ENCODE measurements at places on chromosomes 1 and 21.

DNA sequence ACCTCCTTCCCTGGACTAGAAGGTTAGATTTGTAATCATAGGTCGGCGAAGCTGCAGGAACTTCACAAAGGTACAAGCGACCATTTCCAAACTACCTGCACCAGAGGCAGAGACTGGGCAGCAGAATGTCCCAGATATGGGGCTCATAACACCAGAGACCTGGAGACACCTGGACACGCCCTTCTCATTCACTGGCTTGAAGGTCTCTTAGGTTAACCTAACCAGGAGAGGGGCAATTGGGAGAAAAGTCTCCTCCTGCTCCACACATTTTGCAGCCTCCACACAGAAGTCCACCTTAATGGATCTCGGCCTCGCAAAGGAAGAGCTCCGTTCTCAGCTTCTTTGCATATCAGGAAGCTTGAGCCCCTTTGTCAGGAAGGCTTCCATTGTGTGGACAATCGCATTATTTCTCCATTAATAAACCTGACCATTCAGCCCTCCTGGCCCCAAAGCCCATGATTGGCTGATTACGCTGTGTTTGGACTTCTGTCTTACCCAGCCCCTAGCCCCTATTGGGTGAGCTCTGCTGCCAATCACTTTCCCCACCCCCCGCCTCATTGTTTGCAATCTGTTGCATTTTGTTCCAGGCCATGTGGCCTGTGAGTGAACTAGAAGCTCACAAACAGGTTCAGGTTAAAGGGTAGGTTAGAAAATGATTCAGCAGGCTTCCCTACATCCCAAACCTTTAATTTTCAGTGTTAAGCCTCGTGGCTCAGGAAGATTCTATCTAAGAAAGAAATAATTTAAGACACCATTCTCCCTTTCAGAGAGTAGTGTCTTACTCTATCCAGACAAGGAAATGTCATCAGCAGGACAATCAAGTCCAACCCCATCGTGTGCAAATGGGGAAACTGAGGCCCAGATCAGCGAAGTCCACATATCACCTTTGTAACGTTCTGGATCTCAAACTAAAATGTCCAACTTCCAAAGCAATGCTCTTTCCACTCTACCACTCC, 2.8 kb downstream of the MYCL start:
- DNase-seq: peak; percentile 46

GRCh38 chr1:101884621-101885020, 112.1 kb downstream of the OLFM3 start:
- no peak for DNase-seq

- peak; percentile 84 for DNase-seq
These were observed 7.9 kb downstream of the ACOT7 start for GRCh38 chr1:6385488-6386191.

GRCh38 chr1:38132681-38133080, 86.1 kb upstream of the POU3F1 start:
- no peak for DNase-seq

GRCh38 chr1:160291248-160292220, 6.6 kb upstream of the PEX19 start:
- DNase-seq: peak; percentile 63

DNA sequence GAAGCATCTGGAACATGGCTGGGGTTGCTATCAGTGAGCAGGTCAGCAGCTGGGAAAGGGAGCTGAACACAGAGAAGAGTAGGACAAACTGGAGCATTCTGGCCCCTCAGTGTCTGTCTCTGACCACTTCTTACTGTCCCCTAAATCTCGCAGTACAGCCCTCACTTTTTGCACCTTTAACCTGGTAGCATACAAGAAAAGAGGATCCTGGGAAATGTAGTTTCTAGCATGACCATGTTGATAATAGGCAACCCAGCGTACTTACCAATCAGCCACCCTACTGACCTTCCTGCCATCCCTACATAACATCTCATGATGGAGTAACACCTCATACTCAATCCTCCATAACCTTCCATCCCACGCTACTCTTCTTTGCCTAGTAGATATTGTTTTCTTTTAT, 99.1 kb upstream of the RAVER2 start:
- no peak for DNase-seq

DNA sequence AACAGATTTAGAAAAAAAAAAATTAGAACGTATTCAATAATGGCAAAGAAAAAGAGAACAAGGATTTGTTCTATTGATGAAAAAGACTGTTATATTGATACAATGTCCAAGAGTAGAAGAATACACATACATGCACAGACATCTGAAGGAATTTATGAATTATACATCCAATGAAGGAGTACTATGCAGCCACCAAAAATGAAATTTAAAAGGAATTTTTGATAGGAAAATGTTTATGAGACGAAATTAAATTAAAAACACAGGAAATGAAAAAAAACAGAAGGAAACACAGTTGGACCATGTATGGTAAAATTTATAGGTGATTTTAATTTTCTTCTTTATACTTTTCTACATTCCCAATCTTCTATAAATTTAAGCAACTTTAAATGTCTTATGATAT, 110.3 kb downstream of the LTN1 start:
- no peak for DNase-seq

GRCh38 chr1:101898137-101898536, 98.6 kb downstream of the OLFM3 start:
- no peak for DNase-seq

GRCh38 chr1:177586429-177586828, 383.4 kb downstream of the SEC16B start:
- peak; percentile 33 for DNase-seq

DNA sequence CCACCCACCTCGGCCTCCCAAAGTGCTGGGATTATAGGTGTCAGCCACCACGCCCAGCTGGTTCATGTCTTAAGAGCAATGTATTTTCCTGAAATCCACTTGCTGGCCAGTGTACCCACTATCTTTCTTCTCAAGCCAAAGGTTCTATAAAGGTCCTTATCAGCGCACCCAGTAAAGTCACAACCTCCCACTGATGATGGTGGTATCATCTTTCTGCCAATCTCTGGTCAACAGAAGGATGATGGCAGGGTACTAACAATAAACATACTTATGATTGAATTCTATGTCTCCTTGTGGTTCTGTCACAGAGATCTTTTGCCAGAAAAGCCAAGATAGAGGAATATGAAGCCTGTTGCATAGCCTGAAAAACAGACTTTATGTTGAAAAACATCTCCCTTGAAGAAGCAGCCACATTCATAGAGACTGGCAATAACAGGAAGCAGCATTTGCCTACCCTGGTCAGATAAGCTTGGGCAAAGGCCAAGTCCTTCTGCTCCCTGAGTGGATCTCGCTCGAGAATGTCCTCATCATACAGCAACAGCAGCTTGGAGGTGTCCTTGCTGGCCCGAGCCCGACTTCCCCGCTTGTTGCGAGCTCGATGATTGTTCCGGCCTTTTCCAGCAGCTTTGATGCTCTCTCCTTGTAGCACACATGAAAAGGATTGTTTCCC, 73.0 kb downstream of the DAP3 start:
- no peak for DNase-seq

- no peak for DNase-seq
These were observed 28.9 kb downstream of the INAVA start for GRCh38 chr1:200923601-200924000.

DNA sequence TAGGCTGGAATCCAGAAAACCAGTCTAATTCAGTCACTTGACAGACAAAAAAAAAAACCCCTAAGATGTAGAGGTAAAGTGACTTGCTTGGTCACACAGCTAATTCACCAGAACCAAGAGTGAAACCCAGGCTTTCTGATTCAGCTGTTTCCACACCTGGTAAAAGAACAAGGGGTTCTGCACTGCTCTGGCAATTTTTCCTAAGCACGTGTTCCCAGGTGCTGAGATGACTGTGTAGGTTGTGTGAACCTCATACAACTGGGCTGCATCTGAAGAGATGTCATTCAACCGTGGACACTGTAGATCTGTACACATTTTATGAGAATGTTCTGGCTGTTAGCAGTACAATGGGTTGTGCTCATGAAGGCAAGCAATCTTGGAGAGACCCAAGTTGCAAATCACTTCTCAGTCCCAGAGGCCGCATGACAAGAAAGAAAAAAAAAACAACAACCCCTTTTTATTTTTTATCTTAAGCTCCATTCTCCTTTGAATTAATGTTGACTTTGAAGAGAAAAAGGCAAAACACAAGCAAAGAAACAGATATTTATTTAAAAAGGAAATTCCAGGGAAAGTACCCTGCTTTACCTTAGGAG, 95.4 kb downstream of the INTS7 start:
- DNase-seq: no peak

DNA sequence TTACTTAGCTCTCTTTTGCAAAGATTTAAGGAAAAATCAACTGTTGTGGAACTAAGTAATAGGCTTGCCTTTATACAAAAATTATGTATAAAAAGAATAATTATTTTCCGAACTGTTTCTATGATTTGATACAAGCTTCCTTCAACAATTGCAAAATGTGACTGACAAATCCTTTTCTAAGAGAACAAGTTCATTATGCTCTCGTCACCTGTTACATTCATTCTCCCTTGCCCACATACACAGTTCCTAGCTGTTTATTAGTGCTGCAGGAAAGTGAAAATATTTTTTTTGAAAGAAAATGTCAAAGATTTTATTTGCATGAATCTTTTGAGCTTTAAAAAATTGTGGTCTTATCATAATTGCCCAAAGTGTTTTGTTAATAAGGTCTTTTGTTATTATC, 466.2 kb downstream of the USP25 start:
- no peak for DNase-seq

GRCh38 chr1:63691701-63692425, 82.0 kb upstream of the ROR1 start:
- DNase-seq: peak; percentile 94

- DNase-seq: no peak
These were observed 882 bp upstream of the FCAMR start for GRCh38 chr1:206971029-206971655.

GRCh38 chr1:69485616-69486015, 82.1 kb upstream of the LRRC7 start:
- DNase-seq: no peak

GRCh38 chr21:33229099-33229783, 497 bp upstream of the IFNAR2 start:
- DNase-seq: no peak

- peak; percentile 82 for DNase-seq
These were observed 6.3 kb upstream of the TMEM39B start for GRCh38 chr1:32066489-32066873.

GRCh38 chr1:65112811-65113210, 35.2 kb upstream of the AK4 start:
- no peak for DNase-seq

GRCh38 chr1:234989019-234989418, 139.6 kb downstream of the TOMM20 start:
- no peak for DNase-seq
